M059J (cell line): ENCODE measurements at places on chromosomes 2 and 18. TPM values are rescaled to one million over a fixed set of nuclear protein-coding genes. Genes with fewer than 3 reads are reported as not detected.

The NT5DC4 gene
- not detected in 2 replicates for total RNA-seq

- no peak for DNase-seq
Measured at GRCh38 chr2:9298583-9298982, 92.0 kb downstream of the ASAP2 start.

- DNase-seq = no peak
Measured at GRCh38 chr18:49343179-49343578, 117.3 kb downstream of the DYM start.

- no peak for DNase-seq
Measured at GRCh38 chr18:26853401-26853800, 12.1 kb downstream of the AQP4 start.

GRCh38 chr2:85066006-85066740 lies 67.0 kb upstream of the TCF7L1 start:
- DNase-seq = no peak
